H9 (cell line): ENCODE measurements at places on chromosomes 2 and 18. TPM values are rescaled to one million over a fixed set of nuclear protein-coding genes. Genes with fewer than 3 reads are reported as not detected.

The ALPI gene
- not detected in 2 replicates for total RNA-seq

The PTPRM gene
- 3.9 and 6.2 TPM in 2 replicates for total RNA-seq

The AQP12A gene
- not detected in 2 replicates for total RNA-seq

The ABCG5 gene
- total RNA-seq = not detected in 2 replicates

The SLC35F5 gene
- 26.2 and 31.3 TPM in 2 replicates for total RNA-seq

GRCh38 chr2:102707796-102708695 lies 53.8 kb upstream of the TMEM182 start:
- DNase-seq = no peak

DNA sequence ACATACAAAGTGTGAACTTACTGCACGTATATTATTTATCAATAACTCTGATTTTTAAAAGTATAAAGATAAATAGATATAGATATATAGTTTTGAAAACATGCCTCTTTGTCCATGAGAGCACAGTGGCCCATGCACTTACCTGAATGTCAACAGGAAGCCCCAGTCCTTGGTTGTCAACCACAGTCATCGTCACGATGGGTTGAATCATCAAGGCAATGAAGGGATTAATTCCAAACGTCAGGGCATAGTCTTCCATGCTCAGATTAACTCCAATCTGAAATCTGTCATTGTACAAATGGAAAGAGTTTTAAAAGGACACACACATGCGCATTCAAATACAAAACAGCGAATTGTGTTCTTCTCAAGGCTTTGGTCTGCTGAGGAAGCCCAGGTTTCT lies 15.5 kb downstream of the SCYGR4 start:
- no peak for DNase-seq

- no peak for DNase-seq
Measured at GRCh38 chr18:46554406-46555080, 102.5 kb downstream of the LOXHD1 start.

DNA sequence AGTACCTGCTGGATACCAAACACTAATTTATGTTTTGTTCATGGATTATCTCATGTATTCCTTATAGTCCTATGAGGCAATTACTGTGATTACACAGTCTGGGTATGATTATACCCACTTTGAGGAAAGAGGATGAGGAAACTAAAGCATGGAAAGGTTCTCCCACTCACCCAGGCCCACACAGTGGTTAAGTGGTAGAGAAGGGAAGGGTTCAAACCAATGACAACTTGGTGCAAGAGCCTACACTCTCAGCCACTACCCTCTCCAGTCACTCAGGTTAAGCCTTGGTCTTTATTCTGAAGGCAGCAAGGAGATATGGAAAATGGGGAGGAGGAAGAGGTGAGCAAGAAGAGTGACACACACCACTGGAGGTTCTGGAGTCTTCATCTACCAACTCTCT lies 64.5 kb upstream of the PPP1CB start:
- no peak for DNase-seq

DNA sequence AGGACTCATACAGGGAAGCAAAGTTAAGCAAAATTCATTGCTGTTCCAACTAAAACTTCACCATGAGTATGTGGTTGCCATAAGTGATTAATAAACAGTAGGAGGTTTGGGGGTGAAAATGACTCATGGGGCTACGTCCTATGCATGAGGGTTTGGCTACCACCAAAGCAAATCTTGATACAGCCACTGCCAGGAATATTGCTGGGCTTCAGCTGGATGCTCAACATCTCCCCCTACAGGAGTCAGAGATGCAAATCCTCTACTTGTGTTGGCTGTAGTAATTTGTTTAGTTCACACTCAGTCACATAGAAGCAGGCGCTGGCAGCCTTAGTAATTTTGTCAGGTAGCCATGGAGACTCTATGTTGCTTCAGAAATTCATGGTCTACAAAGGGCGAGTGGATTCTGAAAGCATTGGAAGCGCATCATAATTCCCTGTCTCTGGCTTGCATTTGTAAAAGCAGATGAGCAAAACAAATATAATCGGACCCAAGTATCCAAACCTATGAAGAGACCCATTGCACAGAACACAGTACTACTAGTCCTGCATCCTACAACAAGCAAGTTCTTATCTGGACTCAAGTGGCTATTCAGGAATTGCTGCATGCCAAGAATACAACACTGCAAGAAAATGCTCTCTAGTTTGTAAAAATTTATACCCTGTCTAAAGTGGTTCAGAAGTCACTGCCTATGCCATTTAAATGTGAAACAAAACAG lies 76.0 kb downstream of the CD28 start:
- DNase-seq = peak; percentile 61

DNA sequence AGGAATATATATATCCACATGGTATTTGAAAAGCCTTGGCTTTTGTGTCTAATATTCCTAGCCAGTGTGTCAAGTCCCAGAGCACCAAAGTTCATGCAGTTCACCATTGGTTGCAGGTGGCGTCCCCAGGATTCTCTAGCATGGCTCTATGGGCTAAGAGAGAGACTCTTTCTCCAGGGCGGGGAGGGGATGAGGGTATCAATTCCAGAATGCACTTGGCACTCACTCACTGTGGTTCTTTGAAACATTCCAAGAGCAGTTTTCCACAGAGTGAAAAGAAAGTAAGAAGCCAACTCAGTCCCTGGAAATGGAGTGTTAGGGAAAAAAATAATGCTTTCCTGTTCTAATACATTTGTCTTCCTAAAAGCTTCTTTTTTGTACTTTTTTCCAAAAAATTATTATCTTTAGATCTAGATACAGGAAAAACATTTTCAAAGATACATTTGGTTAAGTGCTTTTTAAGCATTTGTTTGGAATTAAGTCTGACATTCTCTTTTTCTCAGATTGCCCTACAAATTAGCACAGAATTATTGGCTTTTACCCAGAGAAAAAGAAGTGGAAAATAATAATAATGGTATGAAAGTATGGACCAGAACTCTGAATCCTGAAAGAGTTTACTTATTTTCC lies 239.9 kb downstream of the PAX3 start:
- no peak for DNase-seq

GRCh38 chr2:60295636-60295962 lies 257.9 kb downstream of the BCL11A start:
- peak; percentile 64 for DNase-seq

DNA sequence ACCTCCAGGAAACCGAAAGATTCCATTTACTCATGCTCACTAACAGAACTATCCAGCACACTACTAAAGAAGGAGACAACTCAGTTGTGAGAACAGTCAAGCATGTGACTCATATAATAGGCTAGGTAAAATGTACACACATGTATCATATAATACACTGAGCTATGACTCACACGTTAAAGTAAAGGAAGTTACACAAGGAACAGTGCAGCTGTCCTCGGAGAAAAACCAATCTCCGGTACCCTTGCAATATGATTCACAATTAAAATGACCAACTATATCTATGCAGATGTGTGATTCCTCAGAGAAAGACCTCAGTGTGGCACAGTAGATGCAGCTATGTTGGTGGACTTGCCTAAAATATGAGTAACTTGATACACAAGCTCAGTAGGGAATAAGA lies 76.5 kb downstream of the STRN start:
- no peak for DNase-seq

- no peak for DNase-seq
Measured at GRCh38 chr2:177714704-177715103, 322.1 kb downstream of the AGPS start.

DNA sequence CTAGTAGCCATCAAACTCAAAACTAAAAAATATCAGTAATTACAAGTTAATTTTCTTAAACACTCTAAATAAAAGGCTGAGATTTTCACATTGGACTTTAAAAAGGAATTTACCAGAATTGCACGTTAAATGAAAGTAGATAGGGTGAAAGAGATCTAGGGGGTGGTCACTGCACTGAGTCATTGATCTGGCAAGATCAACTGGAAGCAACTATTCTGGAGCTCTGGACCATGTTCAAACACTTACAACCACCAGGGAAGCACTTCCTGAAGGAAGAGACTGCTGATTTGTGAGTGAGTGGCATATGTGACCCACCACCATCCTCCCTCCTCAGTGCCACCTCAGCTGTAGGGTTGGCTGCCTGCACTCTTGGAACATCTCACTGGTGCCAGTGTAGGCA lies 111.8 kb downstream of the UGGT1 start:
- DNase-seq = no peak

DNA sequence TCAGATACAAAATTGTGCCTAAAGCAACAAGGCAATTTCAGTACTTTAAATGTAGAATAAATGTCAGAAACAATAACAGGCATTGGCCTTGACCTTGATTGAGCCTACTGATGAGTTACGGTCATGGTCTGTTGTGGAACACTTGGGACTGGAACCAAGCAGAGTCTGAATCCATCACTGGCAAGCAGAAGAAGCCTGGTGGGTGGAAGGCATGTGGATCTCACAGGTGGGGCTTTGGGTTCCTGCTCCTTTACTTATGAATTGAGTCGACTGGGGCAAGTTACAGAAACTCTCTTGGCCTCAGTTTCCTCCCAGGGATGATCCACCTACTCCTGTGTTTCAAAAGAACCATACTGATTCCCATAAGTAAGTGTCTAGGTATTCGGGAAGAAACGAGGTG lies 102.3 kb downstream of the KCNF1 start:
- DNase-seq = no peak

GRCh38 chr18:79416022-79416676 lies 20.4 kb downstream of the NFATC1 start:
- DNase-seq = no peak
